G401 (cell line): ENCODE measurements at places on chromosomes 3 and 15.

DNA sequence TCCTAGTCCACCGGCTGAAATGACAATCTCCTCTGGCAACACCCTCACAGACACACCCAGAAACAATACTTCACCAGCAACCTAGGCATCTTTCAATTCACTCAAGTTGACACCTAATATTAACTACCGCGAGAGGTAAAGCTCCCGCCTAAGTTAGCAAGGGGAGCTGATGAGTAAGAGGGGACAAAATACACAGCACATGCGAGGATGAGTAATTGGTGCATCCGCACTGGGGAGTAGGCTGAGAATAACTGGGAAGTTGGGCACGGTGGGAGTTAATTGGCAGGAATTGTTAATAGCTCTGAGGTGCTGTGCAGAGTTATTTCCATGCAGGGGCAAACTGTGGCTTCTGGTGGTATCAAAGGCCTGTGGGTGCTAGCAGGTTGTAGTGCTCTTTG is 14.5 kb upstream of the PLD1 start:
- no peak for DNase-seq

DNA sequence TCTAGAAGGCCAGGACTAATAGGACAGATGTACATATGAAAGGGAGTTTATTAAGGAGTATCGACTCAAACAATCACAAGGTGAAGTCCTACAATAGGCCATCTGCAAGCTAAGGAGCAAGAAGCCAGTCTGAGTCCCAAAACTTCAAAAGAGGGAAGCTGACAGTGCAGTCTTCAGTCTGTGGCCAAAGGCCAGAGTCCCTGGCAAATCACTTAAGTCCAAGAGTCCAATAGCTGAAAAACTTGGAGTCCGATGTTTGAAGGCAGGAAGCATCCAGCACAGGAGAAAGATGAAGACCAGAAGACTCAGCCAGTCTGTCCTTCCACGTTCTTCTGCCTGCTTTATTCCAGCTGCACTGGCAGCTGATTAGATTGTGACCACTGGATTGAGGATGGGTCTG is 11.1 kb upstream of the CELF6 start:
- DNase-seq = no peak

DNA sequence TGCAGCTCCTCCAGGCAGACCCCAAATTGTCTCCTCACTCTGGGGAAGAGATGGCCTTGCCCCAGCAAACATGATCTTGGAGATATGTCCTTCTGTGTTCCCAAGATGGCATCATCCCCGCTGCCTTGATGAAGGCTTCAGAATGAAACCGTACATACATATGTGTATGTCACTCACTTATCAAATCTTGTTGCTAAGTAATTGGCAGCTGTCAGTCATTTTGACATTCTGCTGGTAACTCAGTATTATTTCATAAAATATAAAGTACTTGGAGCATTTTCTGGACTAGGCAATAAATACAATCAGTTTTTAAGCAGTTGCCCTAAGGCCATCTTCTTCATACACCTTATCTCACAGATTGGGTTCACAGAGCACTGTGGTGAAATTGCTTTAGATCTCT is 62.4 kb downstream of the ARNT2 start:
- DNase-seq = no peak

- no peak for DNase-seq
Measured at GRCh38 chr15:68806220-68807060, 14.3 kb downstream of the ANP32A start.

DNA sequence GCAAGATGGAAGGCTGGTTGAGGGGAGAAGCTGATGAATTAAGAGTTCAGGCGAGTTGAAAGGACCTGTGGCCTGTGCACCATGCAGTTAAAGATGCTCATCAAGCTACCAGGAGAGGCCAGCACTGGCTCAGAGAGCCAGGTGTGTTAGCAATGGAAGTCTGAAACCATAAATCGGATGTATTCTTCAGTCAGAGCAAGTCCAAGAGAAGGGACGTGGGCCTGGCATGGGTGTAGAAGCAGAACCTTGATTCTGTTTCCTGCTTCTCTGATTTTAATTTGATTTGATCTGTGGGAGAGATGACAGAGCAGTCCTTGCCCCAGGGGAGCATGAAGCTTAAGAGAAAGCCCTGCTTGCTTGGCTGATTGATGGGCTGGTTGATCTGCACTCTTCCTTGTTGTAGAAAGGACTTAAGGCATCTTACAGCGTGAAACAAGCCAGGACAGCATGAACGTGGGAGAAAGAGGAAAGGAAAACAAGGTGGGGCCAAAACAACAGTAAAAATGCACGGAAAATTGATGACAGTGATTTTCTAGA is 10.9 kb downstream of the TM6SF1 start:
- DNase-seq = no peak

- DNase-seq = no peak
Measured at GRCh38 chr3:30886888-30887287, 7.6 kb downstream of the GADL1 start.

GRCh38 chr15:72206677-72207000 is 9.1 kb upstream of the GRAMD2A start:
- no peak for DNase-seq

DNA sequence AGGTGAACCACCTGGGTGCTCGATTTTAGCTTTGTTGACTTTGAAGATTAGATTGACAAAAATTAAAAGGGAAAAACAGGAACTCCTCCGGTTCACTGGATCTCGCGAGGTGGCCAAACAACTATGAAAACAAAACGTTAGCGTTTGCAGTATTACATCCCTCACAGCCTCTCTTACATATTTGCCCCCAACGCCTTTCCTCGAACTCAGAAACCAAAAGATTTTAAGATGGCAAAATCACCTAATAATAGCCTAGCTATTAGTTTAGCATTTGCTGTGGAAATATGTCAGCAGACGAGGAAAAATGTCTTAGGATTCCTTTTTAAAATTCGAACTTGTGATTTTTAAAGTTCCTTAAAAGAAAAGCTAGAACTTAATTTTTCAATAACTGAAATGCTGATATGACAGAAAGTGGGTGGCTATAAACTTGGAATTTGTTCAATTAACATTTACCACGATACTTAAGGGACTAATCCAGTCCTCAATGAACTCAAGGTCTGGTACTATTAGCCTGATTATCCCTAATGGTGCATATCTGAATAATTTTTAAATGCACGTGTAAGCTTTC is 491 bp upstream of the SENP7 start:
- no peak for DNase-seq

DNA sequence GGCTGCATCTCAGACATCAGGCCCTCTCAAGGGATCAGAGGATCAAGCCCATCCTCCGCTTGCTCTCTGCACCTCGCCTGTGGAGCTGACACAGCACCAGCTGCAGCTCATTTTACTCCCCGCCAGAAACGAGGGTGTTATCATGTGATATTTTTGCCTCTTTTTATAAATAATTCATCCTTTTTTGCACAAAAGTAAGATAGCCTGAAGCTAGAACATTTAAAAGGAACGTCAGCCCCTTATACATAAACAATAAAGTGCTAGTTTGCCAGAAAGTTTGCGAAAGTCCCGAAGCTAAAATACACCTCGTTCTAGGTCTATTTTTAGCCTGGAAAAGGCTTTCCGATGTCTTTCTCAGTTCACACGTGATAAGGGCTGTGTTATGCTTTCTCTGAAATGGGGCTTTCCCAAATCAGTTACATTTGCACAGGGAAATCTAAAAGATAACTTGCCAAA is 9.6 kb upstream of the FAM174B start:
- DNase-seq = no peak

GRCh38 chr3:143604402-143605185 is 243.7 kb downstream of the SLC9A9 start:
- no peak for DNase-seq

GRCh38 chr15:42544853-42545629 is 3.6 kb downstream of the LRRC57 start:
- no peak for DNase-seq

DNA sequence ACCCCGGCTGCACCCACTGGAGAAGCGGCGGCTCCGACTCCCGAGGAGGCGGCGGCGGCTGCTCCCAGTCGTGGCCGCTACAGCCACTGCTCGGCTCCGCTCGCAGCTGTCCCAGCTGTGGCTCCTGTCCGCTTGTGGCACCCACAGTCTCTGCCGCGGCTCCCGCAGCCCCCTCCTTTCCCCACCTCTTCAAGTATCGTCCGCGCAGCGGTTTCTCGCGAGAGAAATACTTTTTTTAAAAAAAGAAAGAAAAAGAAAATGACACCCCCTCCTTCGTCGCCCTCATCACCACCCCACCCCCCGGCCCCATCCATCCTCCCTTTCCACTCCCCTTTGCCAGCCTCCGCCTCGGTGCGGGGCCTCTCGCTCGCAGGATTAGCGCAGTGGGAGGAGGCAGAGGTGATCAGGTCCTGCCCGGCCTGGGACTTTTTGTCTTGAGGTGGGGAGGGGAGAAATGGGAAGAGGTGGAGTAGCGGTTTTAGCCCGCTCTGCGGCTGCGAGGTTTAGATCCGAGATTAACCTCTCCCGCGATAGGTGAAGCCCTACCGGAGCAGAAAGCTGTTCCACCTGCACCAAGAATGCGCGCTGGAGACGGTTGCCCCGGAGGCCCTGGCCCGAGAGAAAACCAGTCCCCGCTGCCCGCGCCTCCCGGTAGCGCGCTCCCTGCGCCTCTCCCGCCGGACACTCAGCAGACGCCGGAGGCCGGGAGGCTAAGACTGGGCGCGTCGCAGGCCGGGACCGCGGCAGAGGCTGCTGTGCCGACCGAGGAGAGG is at the start of gene FBN1:
TSS of gene FBN1 (minus strand) at position 152 of the 773 bp plus-strand sequence. CDS start 940 bp downstream, outside the sequence.
- peak; percentile 58 for DNase-seq

- DNase-seq = no peak
Measured at GRCh38 chr3:131928593-131928992, 106.2 kb downstream of the CPNE4 start.

DNA sequence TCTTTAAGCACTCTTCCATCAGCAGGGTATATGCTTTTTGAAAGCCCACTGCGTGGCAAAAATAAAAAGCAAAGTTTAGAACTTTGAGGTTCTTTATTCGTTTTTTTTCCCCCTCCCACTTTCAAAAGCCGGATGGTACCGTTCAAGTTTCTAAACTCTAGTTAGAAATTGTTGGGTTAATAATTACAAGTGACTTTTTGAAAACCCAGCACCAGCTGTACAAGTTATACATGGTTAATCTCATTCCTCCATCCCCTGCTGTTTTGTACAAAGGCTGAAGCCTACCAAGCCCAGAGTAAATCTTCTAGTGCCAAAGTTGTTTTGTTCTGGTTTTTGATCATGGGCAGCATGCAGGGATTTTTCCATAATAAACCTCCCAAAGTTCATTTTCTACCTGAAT is 48.6 kb downstream of the WDR72 start:
- DNase-seq = no peak

DNA sequence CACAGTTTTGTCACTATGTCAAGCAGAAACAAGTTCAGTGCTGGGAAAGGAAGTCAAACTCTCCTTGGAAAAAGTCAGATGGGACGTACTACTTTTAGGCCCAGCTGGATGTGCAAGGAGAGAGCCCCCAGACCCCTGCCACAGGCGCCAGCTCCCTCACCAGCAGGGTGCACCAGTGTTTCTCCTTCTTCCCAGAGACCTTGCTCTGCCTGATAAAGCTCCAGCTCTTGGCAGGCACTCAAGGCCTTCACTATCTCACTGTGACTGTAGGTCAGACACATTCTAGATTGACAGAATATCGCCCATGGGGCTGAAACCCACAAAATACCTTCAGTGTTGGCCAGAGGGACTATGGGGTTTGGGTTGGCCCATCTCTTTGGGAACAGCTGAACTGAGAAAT is 54.8 kb upstream of the CHRNB4 start:
- no peak for DNase-seq

GRCh38 chr3:198071602-198072287 is 111.7 kb downstream of the LMLN start:
- DNase-seq = no peak

DNA sequence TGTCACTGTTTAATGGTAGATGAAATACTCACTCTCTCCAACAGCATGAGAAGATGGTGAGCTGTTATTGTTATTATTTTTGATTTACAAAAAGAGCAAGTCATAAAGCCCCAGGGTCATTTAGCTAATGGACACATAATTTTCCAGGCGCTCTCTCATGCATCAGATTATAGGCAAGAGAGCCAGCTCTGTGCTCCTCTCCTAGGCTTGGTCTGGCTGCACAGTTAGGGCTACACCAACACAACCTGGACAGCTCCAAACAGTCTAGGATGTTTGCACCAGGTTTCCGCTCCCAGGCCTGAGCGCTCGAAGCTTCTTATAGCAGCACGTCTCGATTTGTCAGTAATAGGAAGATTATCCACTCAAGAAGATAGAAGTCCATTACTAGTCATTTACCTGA is 123.7 kb downstream of the FAM43A start:
- DNase-seq = no peak

DNA sequence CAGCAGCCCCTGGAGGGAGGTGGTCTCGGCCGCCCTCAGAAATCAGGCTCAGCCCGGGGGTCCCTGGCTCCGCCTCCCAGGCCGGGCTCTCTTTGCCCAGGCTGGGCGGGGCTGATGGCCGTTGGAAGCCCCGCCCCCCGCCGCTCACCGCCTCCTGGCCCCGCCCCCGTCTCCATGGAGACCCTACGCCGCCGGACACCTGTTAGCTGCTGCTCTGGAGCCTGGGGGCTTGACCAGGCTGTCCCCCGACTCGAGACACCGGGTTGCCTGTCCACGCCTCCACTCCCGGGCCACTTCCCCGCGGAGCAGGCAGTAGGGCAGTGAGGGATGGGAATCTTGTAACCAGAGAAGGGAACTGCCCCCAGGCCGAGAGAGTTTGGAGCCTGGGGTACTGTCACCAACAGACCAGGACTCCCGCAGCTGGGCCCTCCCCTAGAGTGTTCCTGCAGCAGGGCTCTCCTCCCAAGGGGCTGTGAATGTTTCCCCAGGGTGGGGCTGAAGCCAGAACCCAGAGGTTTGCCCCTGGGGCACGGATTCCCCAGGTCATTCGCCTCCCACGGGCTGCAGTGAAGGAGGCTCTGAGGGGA is 27.8 kb upstream of the RPL32 start:
- DNase-seq = no peak

- no peak for DNase-seq
Measured at GRCh38 chr3:178646186-178646862, 110.1 kb downstream of the KCNMB2 start.

DNA sequence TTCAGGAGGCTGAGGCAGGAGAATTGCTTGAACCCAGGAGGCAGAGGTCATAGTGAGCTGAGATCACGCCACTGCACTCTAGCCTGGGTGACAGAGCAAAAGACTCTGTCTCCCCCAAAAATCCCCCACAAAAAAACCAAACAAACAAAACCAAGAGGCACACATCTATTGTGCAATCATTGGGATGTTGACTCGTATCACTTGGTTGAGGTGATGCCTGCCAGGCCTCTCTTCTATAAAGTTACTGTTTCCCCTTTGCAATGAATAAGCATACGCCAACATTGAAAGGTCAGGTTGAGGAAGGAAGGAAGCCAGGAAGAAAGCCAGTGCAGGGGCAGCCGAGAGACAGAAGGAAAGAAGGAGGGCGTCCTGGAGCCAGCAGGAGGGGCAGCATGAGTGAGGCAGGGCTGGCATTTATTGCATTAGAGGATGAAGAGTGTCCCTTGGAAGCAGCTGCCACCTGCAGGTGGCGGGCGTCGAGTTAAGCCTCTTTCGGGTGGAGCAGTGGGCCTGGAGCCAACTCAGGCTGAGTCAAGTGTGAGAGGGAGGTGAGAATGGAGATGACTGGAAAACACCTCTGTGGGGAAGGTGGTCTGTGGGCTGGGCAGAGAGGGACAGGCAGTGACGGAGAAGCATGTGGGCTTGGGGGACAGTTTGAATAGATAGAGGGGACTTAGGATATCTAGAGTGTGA is 8.3 kb upstream of the CSPG4 start:
- DNase-seq = peak; percentile 76

- no peak for DNase-seq
Measured at GRCh38 chr15:85337425-85338074, 42.9 kb upstream of the AKAP13 start.
